ENCODE measurements at places on chromosomes 1 and 21. TPM values are rescaled to one million over a fixed set of nuclear protein-coding genes. Genes with fewer than 3 reads are reported as not detected.

GREM2 gene
- total RNA-seq, result 0.56 TPM

HAX1 gene
- 147 TPM for total RNA-seq

RGS7 gene
- not detected for total RNA-seq

C8A gene
- total RNA-seq, result not detected

ATP5IF1 gene
- 295 TPM for total RNA-seq

BARHL2 gene
- total RNA-seq, result not detected

DNA sequence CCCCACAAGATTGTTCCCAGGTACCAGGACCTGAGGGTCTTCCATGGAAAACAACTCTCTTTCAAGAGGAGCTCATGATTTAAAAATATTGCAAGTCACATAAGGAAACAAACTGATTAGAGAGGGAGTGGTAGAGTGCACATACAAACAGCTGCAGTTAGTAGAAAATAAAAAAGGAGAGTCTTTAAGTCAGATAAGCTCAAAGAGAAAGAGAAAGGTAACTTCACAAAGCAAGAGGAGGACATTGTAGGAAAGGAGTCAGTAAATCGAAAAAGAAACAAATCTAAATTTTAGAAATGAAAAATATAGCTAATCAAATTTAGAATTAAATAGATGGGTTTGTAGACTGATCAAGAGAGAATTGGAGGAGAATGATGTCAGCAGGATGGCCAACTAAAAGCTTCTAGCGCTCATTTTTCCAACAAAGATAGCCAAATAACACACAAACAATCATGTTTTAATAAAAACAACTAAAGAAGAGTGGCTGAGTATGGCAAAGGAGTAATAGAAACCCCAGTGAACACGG lies 86.1 kb upstream of the CD53 start:
- peaks cover 5% of the 10 kb centered on the region for H3K27me3 ChIP-seq
- no peak overlapping the region for H3K4me3 ChIP-seq
- no peak for DNase-seq
- no peaks in the 10 kb centered on the region for H3K4me1 ChIP-seq
- no peaks in the 10 kb centered on the region for H3K36me3 ChIP-seq

DNA sequence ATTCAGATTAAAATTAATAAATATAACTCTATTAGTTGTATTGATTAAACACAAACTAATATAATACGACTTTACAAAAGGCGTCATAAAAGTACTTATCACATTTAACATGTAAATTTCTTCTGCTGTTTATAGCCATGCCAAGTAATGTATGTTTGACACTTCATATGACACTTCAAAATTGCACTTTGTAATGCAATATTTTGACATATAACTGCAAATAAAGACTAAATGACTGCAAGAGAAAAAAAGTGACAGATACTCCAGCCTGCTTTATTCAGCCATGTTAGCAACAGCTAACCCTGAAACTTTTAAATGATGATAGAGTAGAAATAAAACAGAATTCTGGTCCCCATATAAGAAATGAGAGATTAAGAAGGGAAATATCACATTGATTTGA lies 1238.0 kb downstream of the MRPL39 start:
- H3K4me3 ChIP-seq, result no peak overlapping the region
- no peaks in the 10 kb centered on the region for H3K27me3 ChIP-seq
- H3K4me1 ChIP-seq, result no peaks in the 10 kb centered on the region
- H3K36me3 ChIP-seq, result no peaks in the 10 kb centered on the region
- no peak for DNase-seq

DNA sequence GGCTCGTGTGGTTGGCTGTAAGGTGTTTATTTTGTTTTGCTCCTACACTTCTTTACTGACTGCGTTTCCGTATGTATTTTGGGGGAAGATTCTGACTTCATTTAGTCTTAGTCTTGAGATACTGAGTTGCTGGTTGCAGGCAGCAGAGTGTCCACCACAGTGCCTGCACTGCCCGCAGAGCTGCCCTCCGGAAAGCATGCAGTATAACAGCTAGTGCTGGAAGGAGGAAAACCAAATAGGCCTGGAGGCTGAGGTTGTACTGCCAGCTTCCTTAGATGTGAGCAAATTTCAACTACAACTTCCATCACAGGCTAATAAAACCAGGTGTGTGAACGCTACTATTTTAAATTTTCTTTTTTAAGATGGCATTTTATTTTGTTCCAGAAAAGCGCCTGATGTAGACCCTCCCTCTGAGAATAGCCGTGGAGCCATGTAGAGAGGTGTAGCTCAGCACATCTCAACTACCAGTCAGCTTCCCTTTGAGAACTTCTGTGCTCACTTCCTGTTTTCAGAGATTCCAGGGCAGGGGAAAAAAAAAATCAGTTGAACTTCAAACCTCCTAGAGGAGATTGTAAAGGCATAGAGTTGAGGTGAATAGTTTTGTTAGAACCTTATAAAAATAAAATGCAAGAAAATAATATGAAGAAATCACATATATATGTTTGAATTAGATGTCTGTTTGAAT lies 17.6 kb downstream of the LMO4 start:
- DNase-seq, result no peak
- H3K27me3 ChIP-seq, result no peaks in the 10 kb centered on the region
- H3K36me3 ChIP-seq, result peaks cover 2% of the 10 kb centered on the region
- no peak overlapping the region for H3K27ac ChIP-seq
- no peaks in the 10 kb centered on the region for H3K4me1 ChIP-seq

DNA sequence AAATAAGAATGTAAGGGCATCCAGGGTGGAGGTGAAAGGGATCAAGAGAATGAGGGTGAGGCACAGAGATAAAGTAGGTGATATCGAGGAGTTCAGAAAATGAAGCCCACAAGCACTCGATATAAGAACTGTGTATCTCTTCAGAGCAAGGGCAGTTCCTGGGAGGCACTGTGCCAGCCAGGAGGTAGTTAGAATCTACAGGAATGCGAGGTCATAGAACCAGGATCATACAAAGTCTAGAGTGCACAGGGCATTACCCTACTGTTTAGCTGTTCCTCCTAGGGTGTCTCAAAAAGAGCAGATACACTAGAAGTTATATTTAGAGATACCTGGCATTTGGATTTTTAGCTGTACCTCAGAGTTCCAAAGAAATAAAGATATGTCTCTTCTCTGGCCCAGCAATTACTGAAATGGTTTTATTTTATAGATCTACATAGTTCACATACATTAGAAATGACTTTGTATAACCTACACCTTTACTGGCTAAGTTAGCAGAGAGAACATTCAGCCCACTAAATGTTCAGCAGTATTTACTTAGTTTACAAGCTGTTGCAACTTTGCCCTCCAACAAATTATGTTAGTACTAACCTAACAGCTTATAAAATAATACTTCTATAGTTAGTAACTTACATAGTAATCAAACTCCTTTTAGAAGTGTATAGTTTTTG lies 1.6 kb downstream of the OVAAL start:
- H3K4me1 ChIP-seq, result peaks cover 4% of the 10 kb centered on the region
- no peak overlapping the region for H3K27ac ChIP-seq
- no peaks in the 10 kb centered on the region for H3K27me3 ChIP-seq
- no peaks in the 10 kb centered on the region for H3K36me3 ChIP-seq
- H3K4me3 ChIP-seq, result no peak overlapping the region
- DNase-seq, result no peak

DNA sequence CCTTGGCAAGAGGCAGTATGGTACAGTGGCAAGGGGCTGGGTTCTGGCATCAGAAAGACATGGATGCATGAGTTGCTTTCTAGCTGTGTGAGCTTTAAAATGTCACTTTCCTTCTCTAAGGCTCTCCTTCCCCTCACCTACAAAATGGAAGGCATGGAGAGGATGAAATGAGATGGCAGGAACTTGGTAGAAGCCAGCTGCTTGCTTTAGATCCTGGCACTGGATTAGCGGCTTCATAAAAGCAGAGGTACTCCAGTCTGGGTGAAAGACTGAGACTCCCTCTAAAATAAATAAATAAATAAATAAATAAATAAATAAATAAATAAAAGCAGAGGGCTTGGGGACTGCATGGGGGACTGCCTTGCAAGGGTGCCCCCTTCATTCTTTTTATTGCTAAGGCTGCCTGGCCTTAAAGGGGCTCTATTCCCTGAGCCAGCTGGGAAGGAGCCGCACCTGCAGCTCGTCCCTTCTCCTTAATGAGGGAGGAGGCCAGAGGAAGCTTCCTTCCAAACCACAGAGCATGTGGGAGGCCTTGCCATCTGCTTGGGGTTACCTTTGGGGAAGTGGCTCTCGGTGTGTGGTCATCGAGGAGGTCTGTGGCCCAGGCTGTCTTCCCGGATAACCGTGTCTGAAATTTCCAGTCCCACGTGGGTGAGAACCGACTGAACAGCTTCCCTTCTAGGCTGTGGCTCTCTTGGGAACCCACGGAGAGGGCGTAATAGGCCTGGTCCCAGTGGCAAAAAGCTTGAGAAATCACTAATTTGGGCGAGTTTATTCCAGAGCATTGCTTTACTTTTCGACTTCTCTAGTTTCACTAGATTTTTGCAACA lies 2.0 kb upstream of the ATP13A2 start:
- H3K36me3 ChIP-seq, result peaks cover 11% of the 10 kb centered on the region
- H3K4me3 ChIP-seq, result no peak overlapping the region
- H3K27ac ChIP-seq, result no peak overlapping the region
- DNase-seq, result no peak
- H3K27me3 ChIP-seq, result no peaks in the 10 kb centered on the region

- no peaks in the 10 kb centered on the region for H3K27me3 ChIP-seq
- H3K4me3 ChIP-seq, result peak overlapping the region; percentile 11
- H3K4me1 ChIP-seq, result peaks cover 4% of the 10 kb centered on the region
- peak; percentile 66 for DNase-seq
- no peak overlapping the region for H3K27ac ChIP-seq
Measured at GRCh38 chr21:35026617-35027562, 22.2 kb downstream of the RUNX1 start.

DNA sequence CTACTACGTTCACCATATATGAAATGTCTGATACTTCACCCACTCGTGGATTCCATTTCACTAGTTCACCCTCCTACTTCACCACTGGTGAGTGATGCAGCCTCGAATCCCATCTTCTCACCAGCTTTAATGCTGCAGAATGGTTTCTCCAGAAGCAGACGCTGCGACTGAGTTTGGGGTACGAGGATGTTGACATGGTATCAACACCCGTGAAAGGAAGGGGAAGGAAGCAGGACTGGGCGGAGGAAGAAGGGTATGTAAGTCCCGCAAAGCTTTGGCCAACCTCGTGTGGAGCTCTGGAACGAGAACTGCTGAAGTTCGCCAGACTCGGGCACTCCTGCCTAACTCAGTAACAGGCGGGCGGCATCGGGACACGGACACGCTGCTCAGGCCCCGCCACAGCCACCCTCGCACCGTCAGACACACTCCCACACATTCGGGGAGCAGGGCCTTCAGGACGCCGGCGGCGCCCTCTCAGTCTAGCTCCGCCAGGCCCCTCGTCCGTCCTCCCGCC lies 833 bp upstream of the DIP2A start:
- H3K27ac ChIP-seq, result peak overlapping the region; percentile 85
- peaks cover 7% of the 10 kb centered on the region for H3K36me3 ChIP-seq
- no peaks in the 10 kb centered on the region for H3K27me3 ChIP-seq
- H3K4me1 ChIP-seq, result peaks cover 51% of the 10 kb centered on the region
- H3K4me3 ChIP-seq, result peak overlapping the region; percentile 92

GRCh38 chr1:168083456-168084325 lies 53.0 kb downstream of the GPR161 start:
- H3K27ac ChIP-seq, result no peak overlapping the region
- H3K27me3 ChIP-seq, result no peaks in the 10 kb centered on the region
- DNase-seq, result no peak

- peak overlapping the region; percentile 94 for H3K4me3 ChIP-seq
- peaks cover 3% of the 10 kb centered on the region for H3K36me3 ChIP-seq
- peak overlapping the region; percentile 98 for H3K27ac ChIP-seq
- H3K27me3 ChIP-seq, result no peaks in the 10 kb centered on the region
- peaks cover 43% of the 10 kb centered on the region for H3K4me1 ChIP-seq
- DNase-seq, result no peak
Measured at GRCh38 chr1:109983380-109984189, 980 bp upstream of the AHCYL1 start.

- no peak overlapping the region for H3K27ac ChIP-seq
- DNase-seq, result no peak
- no peak overlapping the region for H3K4me3 ChIP-seq
- H3K27me3 ChIP-seq, result peaks cover 4% of the 10 kb centered on the region
Measured at GRCh38 chr1:208737922-208738321, 493.7 kb upstream of the PLXNA2 start.

GRCh38 chr1:172167796-172168596 lies 252.5 kb upstream of the C1orf105 start:
- no peak overlapping the region for H3K27ac ChIP-seq
- H3K4me3 ChIP-seq, result no peak overlapping the region
- no peaks in the 10 kb centered on the region for H3K36me3 ChIP-seq
- H3K4me1 ChIP-seq, result no peaks in the 10 kb centered on the region
- no peak for DNase-seq

GRCh38 chr1:218369688-218370511 lies 24.8 kb downstream of the TGFB2 start:
- no peaks in the 10 kb centered on the region for H3K36me3 ChIP-seq
- H3K27ac ChIP-seq, result peak overlapping the region; percentile 69
- no peaks in the 10 kb centered on the region for H3K27me3 ChIP-seq
- DNase-seq, result no peak
- H3K4me1 ChIP-seq, result peaks cover 33% of the 10 kb centered on the region

DNA sequence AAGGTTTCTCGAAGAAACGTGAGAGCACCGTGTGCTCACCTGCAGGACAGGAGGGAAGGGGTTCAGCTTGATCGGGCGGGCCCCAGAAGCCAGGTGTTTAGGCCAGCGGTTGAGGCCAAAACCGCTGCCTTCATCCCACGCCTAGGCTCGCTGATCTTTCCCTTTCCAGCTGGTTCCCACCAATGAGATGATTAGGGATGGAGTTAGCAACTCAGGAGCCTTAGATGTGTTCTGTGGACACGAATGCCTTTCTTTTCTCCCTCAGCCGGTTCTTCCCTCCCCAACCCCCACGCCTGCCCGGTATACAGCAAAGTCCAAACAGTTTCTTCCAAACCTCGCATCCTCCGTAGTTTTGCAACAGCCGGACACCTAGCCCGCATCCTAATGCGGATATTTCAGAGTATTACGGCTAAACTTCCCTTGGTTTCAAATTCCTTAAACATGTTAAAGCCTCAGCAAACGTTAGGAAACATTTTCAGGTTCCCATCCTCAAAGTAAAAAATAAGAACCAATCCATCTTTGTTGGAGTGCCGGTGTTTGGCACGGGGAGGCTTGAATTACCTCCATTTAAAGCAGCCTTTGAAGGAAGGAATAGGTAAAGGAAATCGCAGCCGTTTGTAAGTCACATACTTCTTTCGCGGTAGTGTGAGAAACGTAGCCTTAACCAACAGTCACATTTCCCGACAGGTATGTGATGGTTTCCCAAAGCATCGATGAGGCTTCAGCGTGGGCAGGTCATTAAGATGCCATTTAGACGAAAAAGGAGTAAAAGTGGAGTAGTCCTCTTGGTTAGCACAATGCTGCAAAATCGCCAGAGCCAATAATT lies 1.1 kb downstream of the LRRC8C start:
- no peaks in the 10 kb centered on the region for H3K36me3 ChIP-seq
- H3K27ac ChIP-seq, result peak overlapping the region; percentile 73
- H3K27me3 ChIP-seq, result no peaks in the 10 kb centered on the region
- H3K4me3 ChIP-seq, result peak overlapping the region; percentile 81
- no peaks in the 10 kb centered on the region for H3K4me1 ChIP-seq
- DNase-seq, result no peak

- no peaks in the 10 kb centered on the region for H3K36me3 ChIP-seq
- H3K4me3 ChIP-seq, result no peak overlapping the region
- H3K27me3 ChIP-seq, result no peaks in the 10 kb centered on the region
- no peak for DNase-seq
- no peak overlapping the region for H3K27ac ChIP-seq
Measured at GRCh38 chr1:173367136-173367535, 110.0 kb upstream of the PRDX6 start.

GRCh38 chr1:95033843-95034242 lies 38.9 kb downstream of the ALG14 start:
- H3K4me3 ChIP-seq, result no peak overlapping the region
- DNase-seq, result no peak
- H3K36me3 ChIP-seq, result no peaks in the 10 kb centered on the region
- no peaks in the 10 kb centered on the region for H3K4me1 ChIP-seq
